Urothelium cell line (cell line): ENCODE measurements at places on chromosomes 2 and 18.

GRCh38 chr18:54717673-54718407 is 110.4 kb upstream of the RAB27B start:
- no peak for DNase-seq

DNA sequence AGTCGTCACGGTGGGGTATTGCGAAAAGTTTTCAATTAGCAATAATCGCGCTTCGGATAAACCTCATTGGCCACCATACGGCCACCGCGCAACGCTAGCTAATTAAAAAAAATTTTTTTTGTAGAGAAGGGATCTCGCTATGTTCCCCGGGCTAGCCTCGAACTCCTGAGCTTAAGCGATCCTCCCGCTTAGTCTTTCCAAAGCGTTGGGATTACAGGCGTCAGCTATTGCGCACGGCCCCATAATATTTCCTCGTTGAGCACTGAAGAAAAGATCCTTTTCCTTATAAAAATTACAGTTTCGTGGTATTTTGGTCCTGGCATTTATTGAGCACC is 759 bp upstream of the ACTR1B start:
- DNase-seq = no peak

DNA sequence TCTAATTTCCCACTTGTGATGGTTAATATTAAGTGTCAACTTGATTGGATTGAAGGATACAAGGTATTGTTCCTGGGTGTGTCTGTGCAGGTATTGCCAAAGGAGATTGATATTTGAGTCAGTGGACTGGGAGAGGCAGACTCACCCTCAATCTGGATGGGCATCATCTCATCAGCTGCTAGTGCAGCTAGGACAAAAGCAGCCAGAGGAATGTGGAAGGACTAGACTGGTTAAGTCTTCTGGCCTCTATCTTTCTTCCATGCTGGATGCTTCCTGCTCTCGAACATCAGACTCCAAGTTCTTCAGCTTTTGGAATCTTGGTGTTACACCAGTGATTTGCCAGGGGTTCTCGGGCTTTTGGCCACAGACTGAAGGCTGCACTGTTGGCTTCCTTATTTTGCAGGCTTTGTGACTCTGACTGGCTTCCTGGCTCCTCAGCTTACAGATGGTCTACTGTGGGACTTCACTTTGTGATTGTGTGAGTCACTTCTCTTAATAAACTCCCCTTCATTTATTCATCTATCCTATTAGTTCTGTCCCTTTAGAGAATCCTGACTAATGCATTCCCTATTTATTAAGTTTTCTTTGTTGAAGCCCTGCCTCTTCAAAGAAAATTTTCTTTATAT is 1087.5 kb upstream of the NXPH2 start:
- DNase-seq = no peak

DNA sequence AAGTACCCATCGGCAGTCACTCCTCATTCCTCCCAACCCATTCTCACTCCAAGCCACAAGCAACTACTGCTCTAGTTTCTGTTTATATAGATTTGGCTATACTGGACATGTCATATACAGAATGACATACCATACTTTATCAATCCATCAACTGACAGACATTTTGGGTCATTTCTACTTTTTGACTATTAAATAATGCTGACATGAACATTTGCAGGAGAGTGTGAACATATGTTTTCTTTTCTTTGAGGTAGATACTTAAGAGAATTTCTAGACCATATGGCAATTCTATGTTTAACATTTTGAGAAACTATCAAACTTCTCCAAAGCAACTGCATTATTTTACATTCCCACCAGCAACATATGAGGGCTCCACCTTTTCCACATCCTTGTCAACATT is 32.6 kb downstream of the NMUR1 start:
- DNase-seq = no peak
